ENCODE measurements at places on chromosomes 2 and 18. TPM values are rescaled to one million over a fixed set of nuclear protein-coding genes. Genes with fewer than 3 reads are reported as not detected.

Gene IL36A
- not detected for total RNA-seq

DNA sequence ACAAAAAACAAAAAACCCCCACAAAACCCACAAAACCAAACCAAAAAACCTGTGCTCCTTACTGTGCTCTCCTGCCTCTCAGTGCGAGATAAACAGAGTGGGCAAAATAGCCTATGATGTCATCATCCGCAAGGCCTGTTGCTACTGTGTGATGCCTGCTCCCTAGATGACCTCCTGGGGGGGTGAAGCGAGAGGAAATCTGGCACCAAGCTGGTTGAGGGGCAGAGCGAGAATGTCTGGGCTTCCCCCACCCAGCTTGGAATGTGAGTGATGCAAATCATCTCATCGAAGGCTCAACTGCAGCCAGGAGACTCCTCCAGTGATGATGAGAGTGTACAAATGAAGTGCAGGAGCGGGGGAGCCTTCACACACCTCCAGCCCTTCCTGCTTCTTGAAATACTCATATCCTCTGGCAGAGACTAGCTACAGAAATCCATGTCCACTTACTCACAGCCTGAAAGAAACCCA, 57.7 kb upstream of the MAP4K3 start:
- H3K4me1 ChIP-seq: peaks cover 25% of the 10 kb centered on the region
- H3K4me3 ChIP-seq: no peak overlapping the region
- peak; percentile 12 for DNase-seq
- H3K36me3 ChIP-seq: peaks cover 2% of the 10 kb centered on the region
- H3K27me3 ChIP-seq: no peaks in the 10 kb centered on the region
- H3K27ac ChIP-seq: no peak overlapping the region

- H3K27me3 ChIP-seq: no peaks in the 10 kb centered on the region
- no peak overlapping the region for H3K27ac ChIP-seq
- H3K4me1 ChIP-seq: peaks cover 15% of the 10 kb centered on the region
- H3K36me3 ChIP-seq: peaks cover 19% of the 10 kb centered on the region
- no peak overlapping the region for H3K4me3 ChIP-seq
Observed at GRCh38 chr2:134372611-134373131, 118.8 kb downstream of the MGAT5 start.

DNA sequence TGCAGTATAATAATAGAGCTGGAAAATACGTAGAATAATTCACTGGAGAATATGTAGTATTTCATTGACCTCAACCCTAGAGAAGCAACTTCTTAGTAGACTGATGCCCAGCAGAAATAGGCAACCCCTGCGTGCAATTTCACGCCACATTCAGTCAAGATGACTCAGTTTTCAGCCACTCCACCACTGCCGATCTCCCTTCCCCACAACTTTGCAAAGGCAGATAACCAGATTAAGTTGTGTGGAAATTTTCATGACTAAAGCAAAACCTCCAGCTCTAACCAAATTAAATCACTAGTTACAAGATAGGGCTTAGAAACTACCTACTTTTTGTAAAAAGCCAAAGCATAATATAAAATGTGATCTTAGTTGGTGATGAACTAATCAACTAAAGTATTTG, 63.3 kb upstream of the STK17B start:
- H3K4me3 ChIP-seq: peak overlapping the region; percentile 7
- H3K36me3 ChIP-seq: peaks cover 32% of the 10 kb centered on the region
- DNase-seq: peak; percentile 75
- H3K27me3 ChIP-seq: no peaks in the 10 kb centered on the region

- H3K27me3 ChIP-seq: no peaks in the 10 kb centered on the region
- DNase-seq: no peak
- H3K4me3 ChIP-seq: no peak overlapping the region
- peaks cover 47% of the 10 kb centered on the region for H3K4me1 ChIP-seq
- no peak overlapping the region for H3K27ac ChIP-seq
- peaks cover 53% of the 10 kb centered on the region for H3K36me3 ChIP-seq
Observed at GRCh38 chr2:241323778-241324177, 8.1 kb downstream of the SEPTIN2 start.

DNA sequence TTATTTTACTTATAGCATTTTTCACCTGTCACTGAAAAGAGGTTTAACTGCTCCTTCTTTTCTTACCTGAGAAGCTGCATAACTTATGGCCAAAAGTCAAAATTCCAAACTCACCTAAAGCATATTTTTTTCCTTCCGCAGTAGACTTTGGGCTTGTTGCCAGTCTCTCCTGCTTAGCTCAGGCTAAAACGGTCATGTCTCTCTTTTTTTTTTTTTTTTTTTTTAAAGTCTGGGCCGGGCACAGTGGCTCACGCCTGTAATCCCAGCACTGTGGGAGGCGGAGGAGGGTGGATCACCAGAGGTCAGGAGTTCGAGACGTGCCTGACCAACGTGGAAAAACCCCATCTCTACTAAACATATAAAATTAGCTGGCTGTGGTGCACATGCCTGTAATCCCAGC, 113.5 kb downstream of the RTN4 start:
- H3K36me3 ChIP-seq: no peaks in the 10 kb centered on the region
- no peak overlapping the region for H3K4me3 ChIP-seq
- H3K4me1 ChIP-seq: no peaks in the 10 kb centered on the region
- no peak for DNase-seq
- H3K27ac ChIP-seq: no peak overlapping the region

DNA sequence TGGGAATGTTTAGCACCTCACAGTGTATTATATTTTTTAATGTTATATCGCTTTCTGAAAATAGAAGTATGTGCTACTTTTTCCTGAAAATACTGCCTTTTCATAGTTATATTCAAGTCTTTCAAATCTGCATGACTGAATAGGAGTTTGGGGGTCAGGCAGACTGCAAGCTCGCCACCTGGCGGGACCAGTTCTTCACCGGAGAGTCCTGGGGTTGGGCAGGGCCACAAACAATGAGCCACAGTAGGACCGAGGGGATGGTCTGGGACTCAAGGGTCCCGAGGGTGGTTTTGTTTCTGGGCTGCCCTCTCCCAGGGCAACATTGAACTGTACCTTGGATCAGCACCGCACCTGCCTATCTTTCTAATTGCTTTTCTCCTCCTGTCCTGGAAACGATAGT, 70.6 kb downstream of the VWA3B start:
- peaks cover 8% of the 10 kb centered on the region for H3K27me3 ChIP-seq
- no peak overlapping the region for H3K27ac ChIP-seq
- H3K4me1 ChIP-seq: no peaks in the 10 kb centered on the region
- no peaks in the 10 kb centered on the region for H3K36me3 ChIP-seq
- H3K4me3 ChIP-seq: no peak overlapping the region

DNA sequence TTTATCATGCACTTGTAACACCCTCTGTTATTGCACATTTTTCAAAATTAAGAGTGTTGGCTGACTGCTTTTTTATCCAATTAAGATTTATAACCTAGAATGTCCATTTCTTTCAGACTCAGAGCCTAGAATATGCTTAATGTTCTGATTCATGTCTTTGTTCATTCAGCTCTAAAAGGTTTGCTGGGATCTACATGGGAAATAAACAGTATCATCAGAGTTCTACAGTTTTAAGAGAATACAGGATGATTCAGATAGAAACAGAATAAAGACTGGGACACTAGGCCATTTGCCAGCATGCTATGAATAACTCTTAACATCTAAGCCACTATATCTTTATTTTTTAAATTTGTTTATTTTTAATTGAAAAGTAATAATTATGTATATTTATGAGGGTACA, 713.7 kb upstream of the CHAC2 start:
- H3K27me3 ChIP-seq: no peaks in the 10 kb centered on the region
- no peaks in the 10 kb centered on the region for H3K4me1 ChIP-seq
- H3K27ac ChIP-seq: no peak overlapping the region
- H3K36me3 ChIP-seq: no peaks in the 10 kb centered on the region
- DNase-seq: no peak

Data from activated naive CD8-positive, alpha-beta T cell treated with anti-CD3 and anti-CD28 coated beads for 36 hours (primary cell).